GOT3 (cell line): ENCODE measurements at places on chromosomes 7 and 10.

- no peak for DNase-seq
These were observed 400.4 kb upstream of the POM121L12 start for GRCh38 chr7:52635021-52635420.

GRCh38 chr7:122790591-122790990, 87.9 kb upstream of the RNF148 start:
- no peak for DNase-seq

DNA sequence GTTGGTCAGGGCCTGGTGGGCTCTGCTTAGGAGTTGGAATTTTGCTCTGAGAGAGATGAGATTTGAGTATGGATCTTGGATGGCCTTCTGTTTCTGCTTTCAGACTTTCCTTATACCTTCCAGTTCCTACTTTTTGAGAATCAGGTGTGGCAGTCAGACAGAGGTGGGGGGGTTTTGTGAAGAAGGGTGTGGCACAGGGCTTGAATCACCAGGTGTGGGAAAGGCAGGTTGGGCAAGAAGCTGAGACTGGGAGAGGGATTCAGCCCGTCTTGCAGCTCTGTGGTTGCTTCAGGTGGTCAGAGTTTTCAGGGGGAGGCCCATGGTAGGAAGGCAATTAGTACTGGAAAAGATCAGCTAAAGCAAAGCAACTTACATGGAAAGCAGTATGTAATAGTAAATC, 340.2 kb downstream of the LRMDA start:
- DNase-seq: no peak

- DNase-seq: no peak
These were observed 38.5 kb downstream of the ZNF438 start for GRCh38 chr10:30993155-30993554.

GRCh38 chr10:58517081-58517480, 4.4 kb downstream of the BICC1 start:
- DNase-seq: no peak
